ENCODE measurements at places on chromosomes 7 and 10.

- DNase-seq = no peak
Observed at GRCh38 chr7:45007571-45008328, 7.7 kb downstream of the CCM2 start.

- DNase-seq = no peak
Observed at GRCh38 chr7:25303281-25304181, 75.2 kb upstream of the NPVF start.

DNA sequence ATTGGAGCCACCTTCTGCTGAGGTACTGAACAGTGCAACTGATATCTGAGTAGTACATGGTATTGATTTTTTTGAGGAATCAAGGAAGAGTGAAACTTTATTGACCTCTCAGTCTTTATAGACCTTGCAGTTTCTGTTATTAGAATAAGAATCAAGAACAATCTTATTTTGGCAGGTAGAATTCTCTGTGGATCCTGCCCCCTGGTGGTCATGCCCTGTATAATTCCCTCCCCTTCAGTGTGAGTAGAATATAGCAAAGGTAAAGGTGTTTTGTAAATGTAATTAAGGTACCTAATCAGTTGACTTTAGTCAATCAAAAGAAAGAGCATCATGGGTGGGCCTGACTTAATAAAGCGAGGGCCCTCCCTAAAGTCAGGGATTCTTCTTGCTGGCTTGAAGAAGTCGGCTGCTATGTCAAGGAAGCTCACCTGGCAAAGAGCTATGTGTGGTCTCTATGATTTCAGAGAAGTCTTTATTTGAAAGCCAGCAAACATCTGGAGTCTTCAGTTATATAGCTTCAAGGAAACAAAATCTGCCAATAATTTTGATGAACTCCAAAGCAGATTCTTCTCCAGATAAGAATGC lies 142.8 kb downstream of the LSM5 start:
- DNase-seq = peak; percentile 47

DNA sequence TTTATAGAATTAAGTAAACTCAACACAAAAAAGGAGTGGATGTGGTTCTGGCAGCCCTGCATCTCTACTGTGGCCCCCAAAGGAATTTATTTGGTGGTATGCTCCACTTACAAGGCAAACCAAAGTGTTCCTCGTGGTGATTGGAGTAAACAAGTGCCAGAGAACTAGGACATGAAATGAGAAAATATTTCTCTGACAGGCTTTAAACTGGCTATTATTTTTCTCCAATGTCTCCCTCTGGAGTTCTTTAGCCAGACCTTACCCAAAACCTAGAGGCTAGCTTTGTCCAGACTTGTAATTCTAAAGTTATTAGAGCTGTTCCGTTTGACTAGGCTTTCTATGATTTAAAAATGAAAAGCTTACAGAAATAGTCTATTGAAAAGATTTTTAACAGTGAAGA lies 990.1 kb downstream of the CNTNAP2 start:
- no peak for DNase-seq

DNA sequence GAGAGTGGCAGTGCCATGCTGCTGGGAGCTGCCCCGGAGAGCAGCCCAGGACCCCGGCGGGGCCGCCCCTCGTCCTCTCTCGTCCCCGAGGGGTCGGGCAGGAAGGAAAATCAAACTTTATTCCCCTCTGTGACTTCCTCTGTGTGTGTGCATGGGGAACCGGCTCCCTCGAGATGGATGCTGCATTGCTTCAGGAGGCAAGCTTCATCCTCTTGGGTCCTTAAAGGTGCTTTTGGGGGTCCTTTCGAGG lies 726 bp downstream of the MCU start:
- no peak for DNase-seq

DNA sequence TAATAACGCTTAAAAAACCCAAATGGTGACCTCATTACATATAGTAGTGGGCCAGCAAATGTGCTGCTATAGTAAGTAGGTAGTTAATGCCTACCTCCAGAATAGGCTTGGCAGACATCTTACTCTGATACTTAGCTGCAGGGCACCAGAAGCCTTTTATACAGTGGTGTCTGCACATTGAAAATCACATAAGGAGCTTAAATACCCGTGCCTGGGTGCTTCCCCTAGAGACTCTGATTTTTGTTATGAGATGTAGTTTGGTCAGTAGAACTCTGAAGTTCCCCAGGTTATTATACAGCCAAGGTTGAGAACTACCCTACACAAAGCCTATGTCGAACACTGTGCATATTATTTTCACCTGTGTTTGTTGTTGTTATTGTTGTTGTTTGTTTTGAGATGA lies 47.2 kb downstream of the ANKIB1 start:
- no peak for DNase-seq

GRCh38 chr7:50359995-50360925 lies 55.7 kb downstream of the IKZF1 start:
- no peak for DNase-seq

DNA sequence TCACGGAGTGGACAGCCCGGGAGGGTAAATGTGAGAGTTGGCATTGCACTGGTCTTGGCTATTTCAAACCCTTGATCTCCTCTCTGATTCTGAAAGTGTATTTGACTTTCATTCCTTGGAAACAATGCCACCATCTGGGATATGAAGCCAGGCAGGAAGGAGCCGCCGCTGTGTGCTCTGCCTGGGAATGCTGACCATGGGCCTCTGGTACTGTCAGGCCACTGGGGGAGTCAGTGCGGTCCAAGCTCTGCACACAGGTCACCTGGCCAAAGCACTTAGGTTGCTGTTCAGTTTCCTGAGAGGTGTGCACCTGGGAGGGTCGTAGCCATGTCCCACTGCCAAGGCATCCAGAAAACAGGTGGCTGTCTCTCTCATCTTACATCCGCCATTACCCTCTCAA lies 68.5 kb upstream of the SHH start:
- DNase-seq = no peak

DNA sequence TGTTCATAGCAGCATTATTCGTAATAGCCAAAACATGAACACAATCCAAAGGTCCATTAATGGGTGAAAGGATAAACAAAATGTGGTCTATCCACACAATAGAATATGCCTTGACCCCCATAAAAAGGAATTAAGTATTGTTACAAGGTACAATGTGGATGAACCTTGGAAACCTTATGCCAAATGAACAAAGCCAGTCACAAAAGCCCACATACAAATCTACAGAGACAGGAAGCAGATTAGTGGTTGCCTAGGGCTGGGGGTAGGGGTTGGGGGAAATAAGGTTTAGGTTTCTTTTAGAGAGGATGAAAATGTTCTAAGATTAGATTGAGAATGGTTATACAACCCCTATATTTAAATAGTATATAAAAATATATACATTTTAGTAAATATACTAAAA lies 34.8 kb downstream of the PIP4K2A start:
- no peak for DNase-seq

GRCh38 chr10:22625516-22626290 lies 88.7 kb downstream of the PIP4K2A start:
- no peak for DNase-seq

DNA sequence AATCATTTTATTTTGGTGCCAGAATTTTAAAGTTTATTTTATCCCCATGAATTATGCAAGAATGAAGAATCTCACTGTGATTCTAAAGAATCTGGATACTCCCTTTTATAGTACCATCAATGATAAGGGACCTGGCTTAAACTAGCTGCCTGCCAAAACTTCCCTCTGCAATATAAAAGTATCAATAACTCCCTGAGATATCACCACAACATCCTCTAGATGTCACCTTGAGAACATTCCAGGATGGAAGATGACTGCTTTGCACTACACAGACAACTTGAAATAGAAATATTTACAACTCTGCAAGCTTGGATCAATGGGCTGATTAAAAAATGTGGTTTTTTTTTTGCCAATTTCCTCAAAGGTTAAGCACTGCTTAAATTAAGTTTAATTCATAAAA lies 142.1 kb downstream of the SLC25A13 start:
- DNase-seq = no peak

- DNase-seq = no peak
Observed at GRCh38 chr7:44945479-44945878, 33.3 kb downstream of the MYO1G start.

GRCh38 chr10:7354330-7355047 lies 56.3 kb downstream of the SFMBT2 start:
- peak; percentile 41 for DNase-seq

- no peak for DNase-seq
Observed at GRCh38 chr7:318476-318875, 28.5 kb downstream of the FOXL3 start.

DNA sequence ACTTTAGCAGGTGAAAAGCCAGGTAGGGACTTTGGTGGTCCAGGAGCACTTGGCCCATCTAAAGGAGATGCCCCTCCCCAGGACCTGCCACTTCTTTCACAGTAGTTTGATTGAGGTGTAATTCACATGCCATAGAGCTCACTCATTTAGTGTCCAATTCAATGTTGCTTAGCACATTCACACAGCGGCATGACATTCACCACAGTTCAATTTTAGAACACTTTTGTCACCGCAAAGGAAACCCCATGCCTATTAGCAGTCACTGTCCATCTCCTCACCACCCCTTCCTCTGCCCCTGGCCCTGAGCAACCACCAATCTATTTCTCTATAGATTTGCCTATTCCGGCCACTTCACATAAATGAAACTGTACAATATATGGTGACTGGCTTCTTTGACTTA lies 211.6 kb upstream of the ZMIZ1 start:
- DNase-seq = no peak

GRCh38 chr10:93916257-93917063 lies 22.7 kb downstream of the SLC35G1 start:
- peak; percentile 24 for DNase-seq

DNA sequence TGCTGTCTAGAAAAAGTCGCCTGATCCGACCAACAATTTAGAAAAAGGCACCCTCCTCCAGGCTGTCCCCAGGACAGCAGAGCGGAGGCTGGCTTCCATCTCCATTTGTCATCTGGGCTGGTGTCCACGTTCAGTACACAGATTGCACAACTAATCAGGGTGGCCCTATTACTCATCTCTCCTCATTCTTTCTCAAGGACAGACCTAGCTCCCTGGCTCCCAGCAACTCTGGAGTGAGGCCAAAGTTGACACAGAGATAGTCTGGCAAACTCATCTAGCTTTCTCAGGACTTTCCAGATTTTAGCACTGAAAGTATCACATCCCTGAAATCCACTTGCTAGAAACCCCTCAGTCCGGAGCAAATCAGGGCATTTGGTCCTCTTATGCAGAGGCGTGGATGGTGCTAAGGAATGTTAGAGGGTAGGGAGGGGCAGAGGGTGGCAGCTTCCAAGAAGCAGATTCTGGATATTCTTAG lies 75.1 kb downstream of the DNAH11 start:
- no peak for DNase-seq

- no peak for DNase-seq
Observed at GRCh38 chr10:33869028-33869427, 534.6 kb upstream of the NRP1 start.

DNA sequence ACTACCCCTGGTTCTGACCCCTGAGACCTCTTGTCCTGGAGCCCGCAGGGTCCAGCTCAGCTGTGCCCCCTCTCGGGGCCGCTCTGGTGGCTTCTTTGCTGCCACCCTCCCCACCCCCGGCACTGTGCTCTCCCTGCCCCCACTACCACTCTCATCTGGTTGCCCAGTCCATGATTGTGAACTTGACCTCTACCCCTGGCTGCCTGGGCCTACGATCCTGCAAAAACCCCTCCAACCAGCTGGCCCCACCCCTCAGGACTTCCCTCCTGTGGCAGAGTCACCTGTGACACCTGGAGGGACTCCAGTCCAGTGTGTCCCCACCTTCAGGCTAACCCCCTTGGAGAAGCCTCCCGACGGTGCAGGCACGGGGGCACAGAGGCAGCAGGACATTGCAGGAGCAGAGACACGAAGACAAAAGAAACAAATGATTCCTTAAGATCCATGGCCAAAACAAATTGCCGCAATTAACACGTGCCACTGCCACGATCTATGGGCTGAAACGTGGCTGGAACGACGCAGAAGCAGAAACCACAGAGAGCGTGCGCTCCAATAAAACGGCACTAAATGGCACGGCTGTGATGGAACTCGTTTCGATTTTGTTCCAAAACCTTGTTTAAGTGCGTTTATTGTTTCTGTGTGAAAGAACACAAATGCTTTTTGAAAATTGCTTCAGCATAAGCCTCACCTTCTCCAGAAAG lies 72.0 kb downstream of the PARP12 start:
- no peak for DNase-seq

GRCh38 chr7:100887516-100888290 lies 1.8 kb downstream of the UFSP1 start:
- peak; percentile 98 for DNase-seq

- no peak for DNase-seq
Observed at GRCh38 chr10:65565246-65565645, 1360.6 kb upstream of the LRRTM3 start.

DNA sequence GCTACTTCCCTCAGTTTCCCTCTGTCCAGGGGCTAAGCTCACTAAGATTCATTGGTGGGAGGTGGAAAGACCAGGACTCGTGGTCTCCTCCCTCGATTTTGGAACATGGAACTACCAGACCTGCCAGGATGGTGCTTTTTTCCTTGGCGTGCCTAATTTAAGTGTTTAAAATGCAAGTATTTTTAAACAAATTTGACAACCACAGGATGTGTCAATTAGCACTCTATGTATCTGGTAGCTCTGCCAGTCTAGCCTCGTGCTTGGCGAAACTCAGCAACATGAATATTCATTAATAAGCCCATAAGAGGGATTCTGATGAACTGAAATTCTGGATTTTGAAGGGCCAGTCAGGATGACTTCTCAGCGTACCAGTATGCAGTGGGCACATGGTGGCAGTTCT lies 145.0 kb upstream of the PRR15 start:
- no peak for DNase-seq

- DNase-seq = no peak
Observed at GRCh38 chr10:7558036-7558435, 108.7 kb downstream of the ITIH5 start.

GRCh38 chr10:55668326-55668922 lies 692.6 kb downstream of the ZWINT start:
- peak; percentile 47 for DNase-seq

GRCh38 chr10:118101501-118101900 lies 54.8 kb upstream of the RAB11FIP2 start:
- DNase-seq = no peak

DNA sequence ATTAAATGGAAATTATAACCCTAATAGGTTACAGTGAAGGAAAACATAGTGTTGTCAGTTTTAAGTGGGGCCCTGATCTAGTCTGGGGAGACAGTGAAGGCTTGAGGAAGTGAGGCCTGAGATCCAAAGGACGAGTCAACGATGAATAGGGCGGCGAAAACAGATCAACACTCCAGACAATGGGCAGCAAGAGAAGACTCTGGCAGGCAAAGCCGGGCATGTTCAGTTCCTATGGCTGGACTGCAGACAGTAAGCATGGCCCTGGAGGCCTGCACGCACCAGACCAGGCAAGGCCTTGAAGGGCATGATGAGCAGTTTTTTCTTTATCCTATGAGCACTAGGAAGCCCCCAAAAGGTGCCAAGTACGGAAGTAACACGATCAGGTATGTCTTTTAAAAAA lies 127.8 kb downstream of the RNF216 start:
- no peak for DNase-seq

DNA sequence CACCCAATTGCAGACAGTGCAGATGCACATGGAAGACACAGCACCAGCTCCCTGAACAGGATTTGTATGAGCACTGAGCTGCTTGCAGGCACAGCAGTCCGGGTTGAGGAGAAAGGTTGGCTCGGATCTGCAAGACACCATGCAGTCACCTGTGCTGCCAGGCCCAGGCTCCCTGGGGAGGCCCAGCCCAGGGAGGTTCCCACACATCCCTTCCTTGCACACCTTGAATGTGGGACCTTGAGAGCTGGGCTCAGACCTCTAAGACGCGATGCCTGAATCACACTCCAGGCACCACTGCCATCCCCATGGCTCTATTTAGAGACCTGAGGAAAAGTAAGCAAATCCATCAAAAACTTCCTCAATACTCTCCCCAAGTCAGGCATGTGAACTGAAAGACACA lies 397.7 kb downstream of the TCERG1L start:
- no peak for DNase-seq
